ENCODE measurements at places on chromosomes 12 and 14.

DNA sequence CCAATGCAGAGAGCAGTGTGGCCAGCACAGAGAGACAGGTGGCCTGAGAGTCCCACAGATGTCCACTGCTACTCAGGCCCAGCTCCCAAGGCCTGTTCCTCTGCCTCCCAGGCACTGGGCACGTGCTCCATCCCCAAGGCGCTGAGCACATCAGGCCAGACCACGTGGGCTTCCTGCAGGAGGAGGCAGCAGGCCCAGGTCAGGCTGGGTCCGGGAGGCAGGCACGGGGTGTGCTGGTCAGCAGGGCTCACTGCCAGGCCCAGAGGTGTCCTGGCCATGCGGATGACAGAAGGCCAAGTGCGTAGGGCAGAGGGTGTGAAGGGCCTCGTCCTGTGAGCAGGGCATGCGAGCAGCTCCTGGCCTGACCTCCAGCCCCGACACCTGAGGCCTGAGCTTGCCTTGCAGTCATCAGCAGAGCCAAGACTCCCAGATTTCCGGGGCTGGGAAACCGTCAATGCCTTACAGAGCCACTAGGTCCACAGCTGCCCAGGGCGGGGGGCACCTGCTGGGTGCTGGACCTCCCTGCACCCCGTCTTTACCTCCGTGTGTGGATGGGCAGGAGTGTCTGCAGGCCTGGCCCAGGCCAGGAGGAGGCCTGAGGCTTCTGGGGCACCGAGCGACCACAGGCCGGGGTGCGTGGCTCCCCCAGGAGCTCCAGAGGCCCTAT is 14.9 kb downstream of the TRMT61A start:
- DNase-seq = no peak

GRCh38 chr14:78307671-78308070 is 137.5 kb downstream of the NRXN3 start:
- no peak for DNase-seq

GRCh38 chr12:93403988-93404803 is 26.5 kb downstream of the NUDT4 start:
- DNase-seq = no peak

DNA sequence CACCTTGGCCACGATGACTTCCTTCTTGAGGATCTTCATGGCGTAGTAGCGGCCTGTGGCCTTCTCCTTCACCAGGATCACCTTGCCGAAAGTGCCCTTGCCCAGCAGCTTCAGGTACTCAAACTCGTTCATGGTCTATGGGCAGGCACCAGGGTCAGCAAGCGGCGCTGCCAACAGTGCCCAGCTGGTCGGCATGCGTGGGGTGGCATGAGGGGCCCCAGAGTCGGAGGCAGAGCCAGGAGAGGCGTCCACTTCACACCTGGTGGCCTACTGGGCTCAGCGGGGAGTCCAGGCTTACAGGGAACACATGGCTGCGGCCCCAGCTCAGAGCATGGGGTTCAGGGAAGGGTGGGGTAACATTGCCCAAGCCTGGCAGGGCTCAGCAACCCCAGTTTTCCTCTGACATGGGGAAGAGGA is 20.5 kb downstream of the AKT1 start:
- DNase-seq = no peak

- DNase-seq = no peak
Observed at GRCh38 chr14:33556382-33557121, 394.3 kb downstream of the EGLN3 start.

Measured in HL-60 (cell line).